Kidney tubule cell (primary cell): ENCODE measurements at places on chromosomes 3 and 15.
A peak's percentile ranks its signal among the peaks of the same experiment; 100 is the strongest.

DNA sequence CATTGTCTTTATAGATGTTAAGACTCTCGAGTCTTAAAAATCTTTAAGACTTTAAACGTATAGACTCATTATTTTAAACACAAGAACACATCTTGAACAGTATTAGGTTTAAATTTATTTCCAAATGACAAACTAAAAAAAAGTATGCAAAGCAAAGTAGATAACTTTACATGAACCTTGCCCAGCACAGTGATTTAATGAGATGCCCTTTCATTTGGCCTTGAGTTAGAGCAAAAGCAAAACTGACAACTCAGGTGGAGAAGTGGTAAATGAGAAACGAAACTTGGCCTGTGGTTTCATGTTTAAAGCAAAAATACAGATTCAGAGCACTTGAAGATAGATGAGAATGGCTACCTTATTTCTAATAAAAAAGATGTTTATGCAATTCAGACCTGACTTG is 8.6 kb downstream of the GPR15 start:
- no peak for DNase-seq

- DNase-seq: no peak
Observed at GRCh38 chr3:46456118-46456517, 8.6 kb downstream of the LTF start.

- DNase-seq: no peak
Observed at GRCh38 chr3:115598216-115598615, 25.1 kb upstream of the GAP43 start.

DNA sequence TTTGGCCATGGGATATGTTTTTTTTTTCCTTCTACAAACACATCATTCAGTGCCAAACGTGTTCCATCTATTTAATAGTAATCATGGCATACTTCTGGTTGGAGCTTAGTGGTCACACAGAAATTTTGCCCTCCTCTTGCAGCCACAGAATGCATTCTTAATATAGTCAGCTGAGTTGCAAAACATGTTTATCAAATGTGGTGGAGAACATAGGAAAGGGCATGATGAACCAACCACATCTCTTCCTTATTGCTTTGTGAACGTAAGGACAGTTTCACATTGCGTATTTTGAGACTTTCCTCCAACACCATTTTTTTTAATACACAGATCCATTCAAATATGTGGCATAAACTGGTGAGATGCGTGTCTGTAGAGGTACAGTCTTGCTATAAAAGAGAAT is 106.8 kb downstream of the BBX start:
- DNase-seq: no peak

- no peak for DNase-seq
Observed at GRCh38 chr3:25610167-25610566, 54.5 kb downstream of the TOP2B start.

DNA sequence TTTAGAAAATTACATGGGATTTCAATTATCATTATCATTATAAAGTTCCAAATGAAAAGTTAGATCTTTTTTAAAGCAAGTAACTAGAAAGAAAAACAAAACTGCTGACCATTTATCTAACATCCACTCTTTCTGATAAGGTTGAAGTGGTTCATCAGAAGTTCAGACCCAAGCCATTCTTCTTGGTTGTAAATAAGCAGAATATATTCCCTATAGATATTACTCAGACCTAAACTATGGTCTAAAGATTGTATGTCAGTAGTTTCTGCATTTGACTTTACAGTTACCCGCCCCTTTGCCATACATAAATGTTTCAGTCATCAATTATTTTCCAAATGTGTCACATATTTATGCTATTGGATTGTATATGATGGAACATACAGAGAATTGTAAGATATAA is 136.7 kb downstream of the PLOD2 start:
- no peak for DNase-seq

DNA sequence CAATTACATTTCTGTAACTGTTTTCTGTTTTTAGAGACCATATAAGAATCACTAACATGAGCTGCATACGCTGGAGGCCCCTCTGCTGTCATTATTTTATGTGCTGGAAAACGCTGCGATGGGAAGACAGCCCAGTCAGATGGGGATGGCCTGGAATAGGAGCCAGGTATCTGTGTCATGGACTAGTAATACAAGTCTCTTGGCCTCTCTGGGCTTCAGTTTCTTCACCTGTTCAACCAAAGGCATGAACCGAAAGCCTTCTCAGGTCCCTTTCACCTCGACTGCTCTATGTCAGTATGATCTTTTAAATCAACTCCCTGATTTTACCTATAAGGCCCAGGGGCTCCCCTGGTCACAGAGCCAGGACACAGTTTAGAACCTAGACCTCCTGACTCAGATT is 14.6 kb upstream of the RFTN1 start:
- no peak for DNase-seq

- DNase-seq: peak; percentile 7
Observed at GRCh38 chr3:51311055-51311454, 74.0 kb upstream of the MANF start.

DNA sequence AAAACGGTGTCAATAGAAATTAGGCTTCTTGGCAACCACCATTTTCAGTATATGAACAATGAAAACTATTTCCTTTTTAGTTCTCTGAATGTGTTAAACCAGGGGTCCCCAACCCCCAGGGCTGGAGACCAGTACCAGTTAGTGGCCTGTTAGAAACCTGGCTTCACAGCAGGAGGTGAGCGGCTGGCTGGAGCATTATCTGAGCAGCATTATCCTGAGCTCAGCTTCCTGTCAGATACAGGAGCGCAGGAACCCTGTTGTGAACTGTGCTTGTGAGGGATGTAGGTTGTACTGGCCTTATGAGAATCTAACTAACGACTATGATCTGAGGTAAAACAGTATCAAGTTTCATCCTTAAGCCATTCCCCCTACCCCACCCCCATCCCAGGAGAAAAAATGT is 328.7 kb downstream of the ZBBX start:
- DNase-seq: no peak

- DNase-seq: no peak
Observed at GRCh38 chr15:74913041-74913440, 6.4 kb upstream of the FAM219B start.

DNA sequence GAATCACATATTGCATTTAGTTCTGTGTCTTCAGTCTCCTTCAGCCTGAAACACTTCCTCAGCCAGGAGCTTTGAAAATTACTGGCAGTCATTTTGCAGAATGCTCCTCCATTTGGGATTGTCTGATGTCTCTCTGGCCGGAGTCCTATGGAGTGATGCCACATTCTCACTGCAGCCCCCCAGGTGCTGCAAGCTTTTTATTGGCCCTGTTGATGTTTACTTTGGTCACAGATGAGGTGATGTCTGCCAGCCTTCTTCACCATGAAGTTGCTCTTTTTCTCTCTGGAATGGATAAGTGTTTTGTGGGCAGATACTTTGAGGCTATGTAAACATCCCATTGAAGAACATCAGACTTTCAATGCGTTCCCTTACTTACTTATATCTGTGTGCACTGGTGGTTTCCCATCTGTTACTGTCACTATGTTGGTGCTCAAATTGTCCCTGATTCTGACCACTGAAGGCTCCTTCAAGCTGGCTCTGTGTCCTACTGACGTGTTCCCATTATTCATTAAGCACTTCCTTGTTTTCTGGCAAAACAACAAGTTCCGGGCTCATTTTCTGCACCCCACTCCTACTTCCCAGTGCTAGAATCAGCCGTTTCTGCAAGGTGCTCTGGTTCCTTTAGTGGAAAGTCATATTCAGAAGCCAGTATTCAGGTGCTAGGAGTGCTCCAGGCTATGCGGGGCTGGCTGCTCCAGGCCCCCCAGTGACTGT is 1.4 kb upstream of the CLEC3B start:
- DNase-seq: peak; percentile 39

DNA sequence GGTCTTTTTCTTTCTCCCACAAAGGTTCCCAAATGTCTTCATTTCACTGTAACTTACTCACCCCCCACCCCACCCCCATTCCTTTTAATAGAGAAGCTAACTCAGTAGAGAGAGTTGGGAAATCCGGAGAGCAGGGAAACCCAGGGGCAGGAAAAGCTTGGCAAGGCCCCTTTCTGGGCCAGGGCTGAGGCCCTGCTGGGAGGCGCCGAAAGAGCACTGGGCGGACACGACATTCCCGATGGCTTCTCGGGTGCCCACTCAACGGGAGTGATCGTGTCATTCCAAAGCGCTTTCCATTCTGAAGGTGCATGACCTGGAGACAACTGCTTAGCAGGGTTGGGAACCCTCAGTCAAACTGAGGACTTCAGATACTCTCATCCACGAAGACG is 1.6 kb upstream of the DALRD3 start:
- DNase-seq: no peak

DNA sequence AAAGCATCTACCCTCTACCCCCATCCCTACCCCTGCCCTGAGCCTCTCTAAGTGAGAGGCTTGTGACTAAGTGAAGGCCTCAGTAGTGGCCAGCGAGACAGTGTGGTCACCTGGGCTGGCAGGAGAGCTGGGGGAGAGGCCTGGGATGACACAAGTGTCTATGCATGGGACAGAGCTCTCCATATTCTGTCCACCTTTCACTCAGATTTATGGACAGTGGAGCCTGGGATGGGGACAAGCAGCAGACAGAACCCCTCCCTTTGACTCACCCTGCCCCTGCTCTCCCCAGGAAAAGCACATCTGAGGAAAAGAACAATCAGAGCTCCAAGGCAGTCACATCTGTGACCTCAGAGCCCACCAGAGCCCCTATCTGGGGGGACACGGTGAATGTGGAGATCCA is 26.0 kb downstream of the CCDC33 start:
- DNase-seq: no peak

- DNase-seq: no peak
Observed at GRCh38 chr3:42661593-42662022, 8.1 kb downstream of the ZBTB47 start.

DNA sequence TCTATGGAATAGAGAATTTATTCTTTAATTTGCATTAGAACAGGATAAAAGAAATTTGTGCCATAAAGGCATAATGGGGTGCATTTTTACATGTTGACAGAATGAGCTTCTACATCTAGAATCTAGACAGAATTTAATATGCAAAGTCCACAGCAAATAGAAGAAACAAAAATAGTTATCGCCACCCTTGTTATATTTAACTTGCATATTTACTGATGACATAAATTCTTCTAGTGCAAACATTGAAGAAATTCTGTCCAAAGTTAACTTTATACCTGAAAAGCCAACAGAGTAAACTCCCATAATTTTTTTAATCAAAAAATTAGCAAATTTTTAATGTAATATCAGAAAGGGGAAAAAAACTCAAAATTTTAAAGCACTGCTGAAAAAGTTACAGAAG is 213.7 kb upstream of the ALCAM start:
- no peak for DNase-seq

DNA sequence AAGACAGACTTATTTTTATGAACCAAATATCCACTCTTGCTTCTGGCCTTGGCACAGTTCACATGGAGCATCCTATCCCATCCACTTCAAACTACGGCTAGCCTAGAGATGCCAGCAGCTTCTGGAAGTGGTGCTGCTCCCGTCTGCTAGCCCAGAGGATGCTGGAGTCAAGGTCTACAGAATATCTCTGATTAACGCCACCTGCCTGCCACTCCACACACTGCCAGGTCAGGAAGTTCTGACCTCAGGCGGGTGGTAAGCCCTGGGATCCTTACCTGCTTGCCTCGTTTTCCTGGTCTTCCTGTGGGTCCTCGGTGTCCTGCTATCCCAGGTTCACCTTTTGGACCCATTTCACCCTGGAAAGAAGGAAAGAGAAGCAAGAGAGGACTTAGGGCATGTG is 42.9 kb downstream of the EAF1 start:
- DNase-seq: no peak

- DNase-seq: peak; percentile 83
Observed at GRCh38 chr3:171064461-171064860, 37.9 kb upstream of the SLC2A2 start.

GRCh38 chr3:94065122-94065521 is 2.3 kb downstream of the NSUN3 start:
- no peak for DNase-seq

GRCh38 chr3:3127432-3128010 is 781 bp downstream of the TRNT1 start:
- peak; percentile 13 for DNase-seq

GRCh38 chr3:197675563-197675860 is 61.2 kb downstream of the RUBCN start:
- DNase-seq: no peak

- no peak for DNase-seq
Observed at GRCh38 chr15:100464888-100465287, 63.9 kb downstream of the CERS3 start.

- DNase-seq: no peak
Observed at GRCh38 chr3:16883723-16884083, 1.1 kb upstream of the PLCL2 start.

GRCh38 chr3:151635905-151636304 is 97.8 kb upstream of the AADACL2 start:
- DNase-seq: no peak

DNA sequence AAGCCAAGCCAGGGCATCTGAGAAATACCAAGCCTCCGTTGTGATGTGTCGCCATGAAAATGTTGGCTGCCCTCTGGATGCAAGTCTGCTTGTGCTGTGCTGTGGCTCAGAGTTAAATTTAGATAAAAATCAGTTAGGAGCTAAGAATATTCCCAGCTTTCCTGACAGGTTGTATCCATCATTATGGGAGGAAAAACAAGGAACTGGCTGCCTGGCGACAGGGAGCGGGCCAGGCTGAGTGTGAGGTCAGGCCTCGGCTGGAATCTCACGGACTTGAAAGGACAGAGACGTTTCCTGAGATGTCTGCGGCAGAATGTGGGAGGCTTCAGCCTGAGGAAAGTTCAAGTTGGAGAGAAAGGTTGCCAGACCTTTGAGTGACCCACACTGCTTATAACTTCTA is 213.8 kb downstream of the THSD4 start:
- DNase-seq: no peak

- no peak for DNase-seq
Observed at GRCh38 chr15:65772930-65773329, 19.2 kb downstream of the DENND4A start.

DNA sequence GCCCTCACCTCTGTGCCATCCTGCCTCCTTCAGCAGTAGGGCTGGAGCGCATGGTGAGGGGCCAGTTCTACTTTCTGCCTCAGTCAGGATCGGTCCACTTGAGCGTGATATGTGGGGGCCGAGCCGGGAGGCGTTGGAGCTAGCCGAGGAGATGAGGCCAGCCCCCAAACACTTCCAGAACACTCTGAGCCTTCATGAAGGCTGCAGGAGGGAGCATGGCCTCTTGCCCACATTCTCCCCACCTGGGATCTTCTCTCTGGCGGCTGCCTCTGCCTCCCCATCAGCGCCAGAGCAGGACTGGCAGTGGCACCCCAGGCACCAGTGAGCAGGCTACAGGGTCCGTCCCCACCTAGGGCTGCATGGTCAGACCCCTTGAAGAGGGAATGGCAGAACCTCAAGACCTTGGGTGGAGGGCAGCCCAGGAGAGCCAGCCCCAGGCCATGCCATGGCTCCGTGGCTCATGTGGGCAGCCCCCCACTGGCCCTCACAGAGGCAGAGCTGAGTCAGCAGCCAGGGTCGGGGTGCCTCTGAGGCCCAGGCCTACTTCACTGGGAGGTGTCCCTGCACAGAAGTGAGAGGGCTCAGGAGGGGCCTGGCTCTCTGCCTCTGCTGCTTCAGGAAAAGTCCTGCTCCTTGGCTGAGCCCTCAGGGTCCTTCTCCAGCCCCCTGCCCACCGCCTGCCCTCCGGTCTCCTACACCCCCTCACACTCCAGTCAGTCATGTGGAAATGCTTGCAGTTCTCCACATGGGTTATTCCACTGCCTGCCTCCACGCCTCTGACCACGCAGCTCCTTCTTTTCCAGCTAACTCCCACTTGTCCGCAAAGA is 28.1 kb upstream of the CYP11A1 start:
- DNase-seq: no peak
